ENCODE measurements at places on chromosomes 4 and X.

- DNase-seq, result no peak
These were observed 61.6 kb upstream of the NAP1L5 start for GRCh38 chr4:88759039-88759894.

DNA sequence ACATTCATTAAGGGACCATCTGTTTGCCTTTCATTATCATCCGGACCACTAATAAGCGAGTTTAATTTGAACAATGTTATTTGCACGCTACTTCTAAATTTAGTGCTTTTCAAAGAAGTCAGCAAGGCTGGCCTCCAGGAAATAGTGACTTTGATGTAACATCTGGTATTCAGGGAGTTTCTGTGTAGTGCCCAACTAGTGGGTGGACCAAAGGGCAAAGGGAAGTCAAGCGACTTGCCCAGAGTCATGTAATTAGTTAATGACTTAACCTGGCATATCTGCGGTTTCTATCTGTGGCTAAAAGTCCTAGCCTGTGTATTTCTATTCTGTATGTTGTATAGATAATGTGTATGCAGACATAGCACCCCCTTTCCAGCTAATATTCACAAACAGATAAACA lies 56.3 kb upstream of the LCORL start:
- DNase-seq, result no peak

DNA sequence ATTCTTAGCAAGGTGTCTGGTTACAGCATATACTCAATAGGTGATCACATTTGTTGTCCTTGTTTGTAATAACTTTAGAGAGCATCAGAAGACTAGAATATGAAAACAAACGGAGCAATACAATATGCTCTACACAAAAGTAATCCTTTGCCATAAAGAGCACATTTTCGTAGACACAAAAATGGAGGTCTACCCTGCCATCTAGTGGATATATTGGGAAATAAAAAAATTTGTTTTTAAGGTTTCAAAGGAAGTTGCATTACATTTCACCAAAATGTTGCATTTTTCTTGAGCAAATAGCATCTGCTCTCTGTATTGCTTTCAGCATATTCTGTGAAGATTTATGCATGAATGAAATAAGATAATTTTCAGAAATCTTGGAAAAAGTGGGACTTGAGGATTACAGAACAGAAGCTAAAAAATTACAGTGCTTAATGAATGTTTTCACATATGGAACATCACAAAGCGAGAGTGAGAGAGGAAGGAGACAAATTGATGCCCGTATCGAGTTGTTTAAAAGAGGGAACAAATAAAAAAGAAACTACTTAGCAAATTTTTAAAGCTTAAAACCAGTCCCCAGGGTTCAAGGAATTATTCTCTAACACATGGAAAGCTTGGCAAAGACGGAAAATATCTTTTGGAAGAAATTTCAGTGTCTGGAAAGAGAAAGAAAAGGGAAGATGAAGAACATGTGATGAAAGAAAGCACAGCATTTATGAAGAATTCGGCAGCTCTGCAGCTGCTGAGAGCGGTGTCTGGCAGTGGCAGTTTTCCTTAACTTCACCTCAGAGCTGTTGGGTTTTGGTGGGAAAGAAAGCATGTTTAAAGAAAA lies 390.1 kb downstream of the ANKRD50 start:
- no peak for DNase-seq

DNA sequence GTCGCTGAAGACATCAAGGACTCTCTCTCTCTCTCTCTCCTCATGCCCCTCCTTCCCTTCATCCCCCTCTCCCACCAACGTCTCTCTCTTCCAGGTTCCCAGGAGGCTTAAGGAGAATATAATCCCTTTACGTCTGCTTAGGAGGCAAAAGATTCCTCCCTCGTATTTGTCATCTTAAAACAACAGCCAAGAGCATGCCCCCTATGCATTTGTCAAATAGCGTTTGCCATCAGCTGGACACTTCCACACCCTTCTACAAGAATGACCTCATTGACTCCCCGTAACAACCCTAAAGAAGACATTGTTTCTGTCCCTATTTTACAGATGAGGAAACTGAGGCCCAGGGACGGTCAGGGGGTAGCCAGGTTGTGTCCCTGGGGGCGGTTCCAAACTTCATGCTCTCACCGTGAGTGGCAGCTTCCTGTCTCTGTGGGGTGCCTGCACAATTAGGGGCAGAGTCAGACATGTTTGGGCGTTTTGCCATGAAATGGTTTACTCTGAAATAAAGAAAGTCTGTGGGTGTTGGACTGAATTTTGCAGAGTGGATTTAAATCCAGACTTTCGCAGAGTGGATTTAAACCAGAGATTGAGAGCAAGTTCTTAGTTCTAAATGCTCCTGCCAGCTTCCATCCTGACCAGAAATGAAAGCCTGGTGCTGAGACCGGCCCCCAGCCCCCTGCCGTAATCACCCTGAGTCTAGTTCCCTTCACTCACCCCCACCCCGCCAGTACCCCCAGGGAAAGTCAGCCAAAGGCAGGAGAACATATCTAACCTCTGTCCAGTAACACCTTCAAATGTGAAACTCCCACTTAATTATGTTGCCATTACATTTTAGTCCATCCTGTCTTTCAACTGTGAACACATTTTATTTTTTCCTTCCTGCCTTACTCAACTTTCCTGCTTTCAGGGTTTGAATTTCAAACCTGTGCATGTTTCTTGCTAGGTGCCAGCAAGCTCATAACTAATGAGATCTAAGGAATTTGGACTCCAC lies 44.3 kb upstream of the TBL1X start:
- no peak for DNase-seq

DNA sequence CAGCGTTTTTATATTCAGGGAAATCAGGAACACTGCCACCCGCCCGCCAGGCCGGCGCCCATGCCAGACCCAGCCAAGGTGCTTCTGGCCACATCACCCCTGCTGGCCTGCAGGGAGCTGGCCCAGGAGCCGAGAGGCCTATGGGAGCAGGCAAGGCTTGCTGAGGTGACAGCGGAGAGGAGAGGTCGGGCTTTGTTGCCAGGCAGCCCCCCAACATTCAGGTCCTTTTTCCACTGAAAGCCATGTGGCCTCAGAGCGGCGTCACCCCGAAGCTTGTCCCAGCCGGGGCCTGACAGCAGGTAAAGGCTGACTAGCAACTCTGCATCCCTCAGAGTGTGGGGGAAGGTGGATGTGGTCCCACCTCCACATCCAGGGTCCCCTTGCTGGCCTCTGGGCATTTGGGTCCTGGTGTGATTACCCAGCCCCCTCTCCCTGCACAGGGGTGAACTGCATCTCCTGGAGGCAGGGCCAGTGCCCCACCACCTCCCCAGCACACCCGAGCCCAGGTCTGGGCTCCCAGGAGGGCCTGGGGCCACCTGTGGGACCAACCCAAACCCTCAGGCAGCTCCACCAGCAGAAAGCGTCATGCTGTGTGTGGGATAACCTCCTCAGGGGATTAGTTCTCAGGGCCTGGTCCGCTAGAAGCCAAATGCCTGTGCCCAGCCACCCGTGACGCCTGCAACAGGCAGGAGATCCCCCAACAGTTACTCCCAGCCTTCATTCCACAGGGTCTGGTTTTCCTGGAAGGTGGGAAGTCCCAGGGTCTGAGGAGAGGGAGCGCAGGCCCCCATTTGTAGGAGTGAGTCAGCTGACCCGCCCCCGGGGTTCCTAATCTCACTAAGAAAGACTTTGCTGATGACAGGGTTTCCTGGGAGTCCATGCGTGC lies at the start of gene PDE6B:
Gene PDE6B (plus strand): TSS at position 869 of the 886 bp plus-strand sequence. CDS start 54 bp downstream, outside the sequence.
- DNase-seq, result no peak

GRCh38 chr4:76569225-76569624 lies 134.2 kb downstream of the SHROOM3 start:
- no peak for DNase-seq

DNA sequence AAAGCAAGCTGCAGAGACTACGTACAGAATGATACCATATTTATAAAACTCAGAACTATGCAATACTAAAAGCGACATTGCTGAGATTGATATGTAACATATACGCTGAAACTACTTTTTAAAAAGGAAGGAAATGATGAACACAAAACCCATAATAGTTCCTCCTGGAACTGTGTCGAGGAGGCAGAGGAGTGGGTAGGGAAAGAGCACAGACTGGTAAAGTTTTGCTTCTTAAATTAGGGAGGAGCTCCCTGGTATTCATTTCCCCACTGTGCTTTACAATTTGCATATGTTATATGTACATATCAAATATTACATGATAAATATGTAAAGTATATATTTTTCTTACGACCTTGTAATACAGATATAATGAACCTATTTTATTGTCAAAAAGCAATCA lies 13.9 kb downstream of the UFSP2 start:
- no peak for DNase-seq

All from T-helper 1 cell (primary cell).